ENCODE measurements at places on chromosomes 6 and 20.

DNA sequence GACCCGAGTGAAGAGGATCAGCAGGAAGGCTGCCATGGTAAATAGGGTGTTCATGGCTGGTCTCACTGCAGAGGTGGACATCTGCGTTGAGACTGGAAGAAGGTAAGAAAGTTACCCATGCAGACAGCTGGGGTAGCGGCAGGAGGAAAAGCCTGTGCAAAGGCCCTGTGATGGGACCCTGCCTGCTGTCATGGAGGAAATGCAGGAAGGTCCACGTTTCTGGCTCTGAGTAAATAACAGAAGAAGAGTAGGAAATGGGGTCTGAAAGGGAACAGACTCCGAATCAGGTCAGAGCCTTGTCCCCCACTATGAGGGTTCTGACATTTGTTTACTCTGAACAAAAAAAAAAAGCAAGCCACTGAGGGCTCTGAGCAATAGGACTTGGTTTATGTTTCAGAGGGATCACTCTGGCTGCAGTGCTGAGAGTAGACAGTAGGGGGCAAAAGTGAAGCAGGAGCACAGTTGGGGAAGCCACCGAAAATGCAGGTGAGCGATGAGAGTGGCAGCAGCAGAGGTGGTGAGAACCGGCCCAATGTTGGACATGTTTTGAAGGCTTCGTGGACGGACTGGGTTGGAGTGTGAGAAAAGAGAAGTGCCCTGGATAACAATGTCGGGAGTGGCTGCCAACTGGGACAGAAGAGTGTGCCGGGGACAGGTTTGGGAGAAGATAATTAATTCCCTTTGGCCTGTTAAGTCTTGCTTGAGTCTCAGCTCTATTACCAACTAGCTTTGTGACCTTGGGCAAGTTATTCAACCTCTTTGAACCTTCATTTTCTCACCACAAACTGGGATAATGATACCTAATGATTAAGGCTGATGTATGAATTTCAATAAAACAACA, 57.9 kb upstream of the MAP7 start:
- peak; percentile 79 for DNase-seq

DNA sequence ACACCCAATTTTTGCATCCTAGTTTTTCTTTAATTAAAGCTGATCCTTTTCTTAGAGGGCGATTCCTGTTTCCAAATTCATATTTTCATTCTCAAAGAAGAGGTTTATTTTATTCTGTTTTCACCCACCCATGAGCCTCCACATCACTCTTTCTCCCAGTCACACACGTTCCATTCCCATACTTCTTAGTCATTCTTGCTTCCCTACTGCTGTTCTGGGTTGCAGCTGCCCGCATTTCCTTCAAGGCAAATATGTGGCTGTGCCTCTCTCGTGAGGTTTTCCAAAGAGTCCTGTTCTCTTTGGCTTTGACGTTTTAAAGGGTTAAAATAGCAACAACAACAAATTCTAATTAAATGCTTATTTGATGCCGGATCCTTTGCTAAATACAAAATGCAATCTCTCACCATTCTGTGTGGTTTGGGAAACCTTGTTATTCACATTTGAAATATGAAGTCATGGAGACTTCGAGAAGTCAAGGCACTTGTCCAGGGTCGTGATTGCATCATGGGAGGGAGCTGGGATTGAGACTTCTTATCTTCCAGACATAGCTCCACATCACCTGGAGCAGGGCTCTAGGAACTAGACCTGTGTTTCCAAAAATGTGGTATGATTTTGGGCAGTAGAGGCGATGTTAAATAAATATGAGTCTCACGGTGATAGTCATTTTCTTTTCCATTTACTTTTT, 126.6 kb downstream of the DOK5 start:
- DNase-seq, result no peak

- DNase-seq, result no peak
Observed at GRCh38 chr6:104182811-104183210, 676.9 kb downstream of the HACE1 start.

DNA sequence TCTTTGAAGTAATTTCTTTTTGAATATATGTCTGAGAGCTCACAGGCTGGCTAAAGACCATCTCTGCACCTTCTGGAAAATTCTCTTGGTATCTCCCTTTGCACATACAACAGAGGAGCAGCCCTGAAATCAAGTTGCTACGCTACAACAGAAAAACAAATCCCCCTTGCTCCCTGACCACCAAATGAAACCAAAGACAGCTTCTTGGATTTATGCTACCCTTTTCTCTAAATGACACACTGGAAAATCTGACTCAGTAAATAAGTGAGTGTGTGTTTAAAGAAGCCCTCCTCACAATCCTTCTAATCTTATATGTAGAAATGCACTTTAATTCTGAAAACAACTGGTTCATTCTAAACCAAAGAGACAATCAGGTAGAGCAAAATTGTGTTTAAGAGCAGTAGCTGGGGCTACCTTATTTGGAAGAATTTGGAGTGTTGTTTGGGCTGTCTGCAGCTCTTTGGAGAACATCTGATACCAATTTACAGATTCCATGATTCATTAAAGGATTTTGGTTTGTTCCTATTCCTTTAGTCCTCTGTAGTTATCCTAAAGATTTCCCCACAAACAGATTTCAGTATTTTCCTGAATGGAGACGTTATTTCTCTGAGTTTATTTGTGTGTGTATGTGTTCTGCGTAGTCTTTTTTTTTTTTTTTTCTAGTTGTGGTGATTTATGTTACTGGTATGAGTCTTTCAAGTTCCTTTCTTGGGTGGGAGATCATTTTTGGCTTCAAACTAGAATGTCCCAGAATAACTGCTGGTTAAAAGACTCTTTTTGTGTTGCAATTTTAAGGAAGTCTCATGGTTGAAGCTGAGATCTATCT, 36.4 kb upstream of the UTRN start:
- DNase-seq, result no peak

DNA sequence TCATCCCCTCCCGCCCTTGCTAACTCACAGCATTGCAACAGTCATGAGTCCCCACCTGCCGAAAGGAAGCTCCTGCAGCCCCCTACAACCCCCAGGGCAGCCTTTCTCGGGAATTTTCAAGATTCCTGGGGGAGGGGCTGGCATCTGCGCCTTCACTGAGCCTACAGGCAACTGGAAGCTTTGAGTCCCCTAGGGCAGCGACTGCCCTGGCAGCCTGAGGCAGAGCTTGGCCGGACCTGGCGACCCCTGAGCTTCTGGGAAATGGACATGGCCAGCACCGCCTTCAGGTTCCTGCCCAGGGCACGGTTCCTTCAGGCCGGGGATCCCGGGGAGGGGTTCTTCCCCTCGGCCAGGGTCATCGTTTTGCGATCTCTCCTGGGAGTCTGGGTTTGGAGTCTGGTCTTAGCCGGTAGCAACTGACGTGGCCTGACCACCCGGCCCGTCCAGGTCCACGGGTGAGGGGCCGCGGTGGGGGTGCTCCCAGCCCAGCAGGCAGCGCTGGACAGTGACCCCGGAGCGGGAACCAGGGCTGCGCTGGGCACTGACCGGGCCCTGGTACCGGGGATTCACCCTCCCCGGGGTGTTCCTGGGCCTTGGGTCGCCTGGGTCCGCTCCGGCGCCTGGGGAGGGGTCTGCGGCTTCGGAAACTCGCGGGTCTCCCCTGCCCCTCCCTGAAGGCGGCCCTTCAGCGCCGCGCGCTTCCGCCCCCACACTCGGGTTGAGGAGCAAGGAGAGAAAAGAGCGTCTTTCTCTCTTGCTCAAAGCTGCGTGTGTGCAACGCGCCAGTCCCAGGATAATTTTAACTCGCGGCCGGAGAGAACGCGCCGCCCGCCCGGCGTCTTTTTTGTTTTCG, 593 bp upstream of the COL9A3 start:
- no peak for DNase-seq

DNA sequence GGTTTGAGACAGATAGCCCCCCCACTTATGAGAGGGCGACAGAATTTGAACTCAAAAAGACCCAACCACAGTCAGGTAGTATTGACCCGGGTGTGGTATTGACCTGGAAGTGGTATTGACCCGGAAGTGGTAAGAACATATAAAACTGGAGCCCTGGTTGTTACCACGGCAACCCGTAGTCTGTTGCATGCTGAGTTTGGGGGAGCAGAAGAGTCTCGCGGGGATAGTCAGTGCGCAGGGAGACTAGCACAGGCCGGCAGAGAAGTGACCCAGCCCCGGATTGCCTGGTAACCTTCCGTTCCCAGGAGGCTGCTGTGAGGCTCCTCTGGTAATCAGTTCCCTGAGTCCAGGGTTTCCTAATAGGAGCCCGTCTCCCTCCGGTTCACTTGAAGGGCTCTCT, 96.2 kb downstream of the SNX5 start:
- no peak for DNase-seq

DNA sequence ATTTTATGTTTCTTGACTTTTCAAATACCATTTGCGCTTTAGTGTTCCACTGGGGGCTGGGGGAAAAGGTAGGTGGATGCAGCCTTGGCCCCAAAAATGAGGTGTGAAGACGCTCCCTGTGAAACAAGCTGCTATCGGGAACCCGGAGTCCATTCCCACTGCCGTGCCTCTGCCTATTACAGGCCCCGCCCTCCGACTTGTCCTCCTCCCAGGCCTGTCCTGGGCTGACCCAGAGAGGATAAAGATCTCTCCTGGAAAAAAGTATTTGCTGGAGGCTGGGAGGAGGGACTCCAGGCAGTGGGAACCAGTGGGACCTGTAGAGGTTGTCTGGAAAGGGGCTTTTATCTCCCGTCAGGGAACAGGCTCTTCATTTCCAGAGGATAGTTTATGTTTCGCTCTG, 215.0 kb downstream of the SLC24A3 start:
- no peak for DNase-seq

GRCh38 chr6:168607272-168608112, 166.5 kb downstream of the SMOC2 start:
- no peak for DNase-seq

DNA sequence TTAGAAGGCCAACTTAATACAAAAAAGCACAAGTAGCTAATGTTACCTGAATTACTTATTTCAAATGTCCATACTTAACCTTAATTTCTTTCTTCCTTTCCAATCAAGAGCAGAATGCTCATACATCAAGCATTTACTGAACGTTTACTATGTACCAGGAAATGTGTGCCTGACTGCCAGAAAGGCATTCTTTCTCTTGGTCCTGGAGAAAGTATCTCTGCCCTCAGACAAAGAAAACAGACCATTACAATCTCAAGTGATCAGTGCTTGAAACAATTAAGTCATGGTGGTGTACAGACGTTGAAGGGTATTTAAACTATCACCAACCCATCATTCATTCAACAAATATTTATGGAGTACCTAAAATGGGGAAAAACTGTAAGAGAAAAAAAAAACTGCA, 26.4 kb downstream of the CSNK2A1 start:
- no peak for DNase-seq

DNA sequence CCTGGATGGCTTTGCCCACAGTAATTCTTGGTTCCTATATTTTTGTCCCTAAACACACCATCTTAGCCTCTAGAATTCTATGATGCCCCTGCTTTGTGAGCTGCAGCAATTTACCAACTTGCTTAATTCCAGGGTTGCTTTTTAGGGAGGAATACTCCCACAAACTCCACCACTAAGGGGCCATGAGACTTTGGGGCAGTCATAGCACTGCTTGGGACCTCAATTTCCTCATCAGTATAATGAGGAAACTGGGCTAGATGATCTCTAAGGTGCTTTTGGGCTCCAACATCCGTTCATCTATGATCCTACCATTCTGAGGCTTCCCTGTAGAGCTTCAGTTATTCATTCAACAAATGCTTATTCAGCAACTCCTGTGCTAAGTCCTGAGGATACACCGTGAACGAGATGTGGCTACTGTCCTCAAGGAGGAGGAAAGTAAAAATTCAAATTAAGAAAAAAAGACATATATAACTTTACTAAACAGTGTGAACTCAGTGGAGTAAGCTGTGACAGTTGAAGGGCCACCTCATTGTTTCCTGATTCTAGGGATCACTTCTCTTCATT, 75.3 kb downstream of the PRDM1 start:
- DNase-seq, result no peak

DNA sequence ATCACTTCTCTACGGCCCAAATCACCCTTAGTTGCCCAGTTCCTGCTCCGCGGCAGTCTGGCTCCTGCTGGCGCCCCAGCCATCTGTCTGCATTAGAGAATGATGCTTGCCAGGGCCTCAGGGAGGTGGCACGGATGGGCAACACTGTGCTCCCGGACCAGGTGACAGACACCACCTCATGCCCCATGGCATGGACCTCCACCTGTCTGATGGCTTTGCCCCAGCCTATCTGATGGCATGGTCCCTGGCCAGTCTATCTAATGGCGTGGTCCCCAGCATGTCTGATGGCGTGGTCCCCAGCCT, 18.8 kb upstream of the MRGBP start:
- DNase-seq, result no peak

- no peak for DNase-seq
Observed at GRCh38 chr20:5767493-5768098, 17.4 kb downstream of the SHLD1 start.

GRCh38 chr6:111258615-111259088, 171.3 kb downstream of the SLC16A10 start:
- DNase-seq, result no peak

DNA sequence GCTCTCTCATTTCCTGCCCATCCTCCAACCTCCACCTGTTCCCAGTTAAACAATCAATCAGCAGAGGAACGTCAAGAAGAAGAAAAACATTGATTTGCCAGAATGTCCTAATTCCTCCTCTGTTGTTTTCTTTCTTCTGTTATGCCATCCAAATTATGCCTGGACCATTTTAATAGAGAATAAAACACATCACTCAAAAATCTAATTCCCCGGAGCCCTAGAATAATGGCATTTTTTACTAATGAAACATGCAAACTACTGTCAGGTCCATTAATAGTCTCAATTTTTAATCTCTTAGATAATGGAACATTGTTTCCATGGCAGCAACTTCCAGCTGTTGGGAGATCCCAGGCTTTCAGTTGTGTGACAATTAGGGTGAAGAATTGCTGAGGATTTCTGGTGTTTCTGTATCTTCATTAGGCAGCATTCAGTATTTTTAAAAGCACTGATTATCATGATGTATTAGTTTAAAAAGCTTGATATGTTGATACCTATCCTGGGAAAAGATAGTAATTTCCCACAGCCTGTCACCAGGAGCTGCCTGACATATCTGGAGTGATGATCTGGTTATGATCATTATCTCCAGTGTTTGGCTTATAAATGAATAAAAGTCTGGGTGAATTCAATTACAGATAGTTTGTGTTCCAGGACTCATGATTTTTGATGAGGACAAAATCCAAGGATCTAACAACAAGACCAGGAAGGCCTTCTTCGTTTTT, 209.8 kb downstream of the TPBG start:
- DNase-seq, result no peak

DNA sequence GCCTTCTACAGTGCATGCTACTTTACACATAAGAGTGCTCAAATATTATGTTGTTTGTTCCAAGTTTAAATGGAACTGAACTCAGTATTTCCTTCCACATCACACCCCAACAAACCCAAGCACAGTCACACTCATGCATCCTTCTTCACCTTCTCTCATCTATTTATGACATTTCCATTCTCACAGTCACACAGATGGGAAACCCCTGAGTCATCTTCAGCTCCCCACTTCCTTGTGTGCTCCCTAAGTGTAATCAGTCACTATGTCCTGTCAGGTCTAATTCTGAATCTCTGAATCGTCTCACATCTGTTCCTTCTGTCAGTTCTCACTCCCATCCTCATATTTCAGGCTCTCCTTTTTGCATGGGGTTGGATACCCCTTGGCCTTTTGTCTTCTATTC, 96.0 kb downstream of the RIMS1 start:
- no peak for DNase-seq
